NCI-H1048 (cell line): ENCODE measurements at places on chromosomes 2 and 18.

DNA sequence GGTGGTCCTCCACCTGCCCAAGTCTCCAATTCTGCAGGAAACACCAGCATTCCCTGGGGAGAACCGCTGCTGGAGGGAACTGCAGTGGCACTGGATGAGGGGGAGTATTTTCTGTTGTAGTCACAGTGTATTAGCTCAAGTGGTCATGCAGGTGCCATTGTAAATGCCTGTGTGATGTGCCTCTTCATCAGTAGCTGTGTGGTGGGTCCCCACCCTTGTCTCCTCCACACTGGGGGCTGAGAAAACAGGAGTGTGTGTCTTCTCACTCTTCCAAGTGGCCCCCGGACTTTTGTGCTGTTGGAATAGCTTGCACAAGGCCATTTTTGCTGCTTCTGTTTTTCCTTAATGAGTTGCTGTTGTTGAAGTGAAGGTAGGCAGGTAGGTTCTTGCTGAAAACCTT lies 8.7 kb downstream of the NCK2 start:
- no peak for DNase-seq

DNA sequence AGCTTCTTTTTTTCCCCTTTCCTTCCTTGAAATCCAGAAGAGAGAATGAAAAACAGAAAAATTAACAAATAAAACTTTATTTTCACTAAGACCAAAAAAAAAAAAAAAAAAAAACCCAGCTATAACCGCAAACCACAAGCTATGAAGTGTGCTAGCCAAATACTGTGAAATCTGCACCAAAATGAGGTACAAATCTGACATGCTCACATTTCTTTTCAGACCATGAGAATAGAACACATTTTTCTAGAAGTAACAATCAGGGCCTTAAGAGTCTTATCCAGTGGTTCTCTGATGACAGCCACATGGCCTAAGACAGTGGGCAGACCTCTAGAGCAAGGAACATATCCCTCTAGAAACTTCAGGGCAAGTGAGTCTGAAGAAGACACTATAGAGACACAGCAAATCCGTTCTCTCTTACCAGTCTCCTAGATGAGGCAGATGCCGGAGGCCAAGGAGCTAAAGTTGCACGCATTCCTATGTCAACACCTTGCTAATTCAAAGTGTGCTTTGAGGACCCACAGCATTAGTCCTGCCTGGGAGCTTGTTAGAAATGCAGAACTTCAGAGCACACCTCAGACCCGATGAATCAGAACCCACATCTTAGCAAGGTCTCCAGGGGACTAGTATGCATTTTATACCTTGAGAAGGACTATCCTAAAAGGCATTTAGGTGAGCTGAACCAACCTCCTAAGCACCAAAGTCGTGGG lies 317.1 kb downstream of the MYCN start:
- no peak for DNase-seq

GRCh38 chr2:99881901-99882591 lies 260.3 kb downstream of the AFF3 start:
- no peak for DNase-seq

DNA sequence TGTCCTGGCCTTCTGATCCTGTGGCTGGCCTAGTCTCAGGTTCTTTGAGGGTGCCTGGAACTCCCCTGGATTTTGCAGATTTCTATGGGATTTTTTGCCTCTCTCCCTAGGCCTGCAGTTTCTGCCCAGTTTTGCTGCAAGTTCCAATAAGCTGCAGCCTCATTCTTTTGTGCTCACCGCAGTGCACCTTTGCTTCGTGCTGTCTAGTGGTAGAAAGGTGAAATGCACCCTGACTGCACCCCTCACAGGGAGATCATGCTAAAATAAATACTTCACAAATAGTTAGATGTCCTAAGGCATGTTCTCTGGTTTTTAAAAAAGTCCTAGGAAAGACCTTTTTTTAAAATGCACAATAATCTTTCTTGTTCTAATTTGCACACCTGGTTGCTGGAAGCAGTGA lies 72.5 kb downstream of the GNAL start:
- no peak for DNase-seq

DNA sequence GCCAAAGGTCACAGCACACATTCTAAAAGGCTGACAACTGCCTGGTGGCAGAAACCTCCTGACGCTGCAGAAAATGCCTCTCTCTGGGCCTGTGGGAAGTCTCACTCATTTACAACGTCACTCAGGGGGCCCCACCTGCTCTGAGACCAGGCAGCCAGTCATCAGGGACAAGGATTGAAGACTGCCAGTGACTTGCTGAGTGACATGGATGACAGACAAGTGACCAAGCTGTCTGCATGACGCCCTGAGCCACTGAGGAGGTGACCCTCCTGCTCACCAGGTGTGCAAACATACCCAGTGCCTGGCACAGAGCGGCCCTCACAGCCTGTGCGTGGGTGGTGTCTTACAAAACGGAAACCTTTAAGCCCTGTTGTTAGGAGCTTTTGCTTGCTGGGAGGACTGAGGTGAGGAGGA lies 392.4 kb downstream of the TNS1 start:
- DNase-seq, result no peak

GRCh38 chr18:57466745-57467409 lies 31.7 kb downstream of the ONECUT2 start:
- no peak for DNase-seq

- no peak for DNase-seq
Measured at GRCh38 chr2:20579866-20580265, 71.0 kb downstream of the HS1BP3 start.

DNA sequence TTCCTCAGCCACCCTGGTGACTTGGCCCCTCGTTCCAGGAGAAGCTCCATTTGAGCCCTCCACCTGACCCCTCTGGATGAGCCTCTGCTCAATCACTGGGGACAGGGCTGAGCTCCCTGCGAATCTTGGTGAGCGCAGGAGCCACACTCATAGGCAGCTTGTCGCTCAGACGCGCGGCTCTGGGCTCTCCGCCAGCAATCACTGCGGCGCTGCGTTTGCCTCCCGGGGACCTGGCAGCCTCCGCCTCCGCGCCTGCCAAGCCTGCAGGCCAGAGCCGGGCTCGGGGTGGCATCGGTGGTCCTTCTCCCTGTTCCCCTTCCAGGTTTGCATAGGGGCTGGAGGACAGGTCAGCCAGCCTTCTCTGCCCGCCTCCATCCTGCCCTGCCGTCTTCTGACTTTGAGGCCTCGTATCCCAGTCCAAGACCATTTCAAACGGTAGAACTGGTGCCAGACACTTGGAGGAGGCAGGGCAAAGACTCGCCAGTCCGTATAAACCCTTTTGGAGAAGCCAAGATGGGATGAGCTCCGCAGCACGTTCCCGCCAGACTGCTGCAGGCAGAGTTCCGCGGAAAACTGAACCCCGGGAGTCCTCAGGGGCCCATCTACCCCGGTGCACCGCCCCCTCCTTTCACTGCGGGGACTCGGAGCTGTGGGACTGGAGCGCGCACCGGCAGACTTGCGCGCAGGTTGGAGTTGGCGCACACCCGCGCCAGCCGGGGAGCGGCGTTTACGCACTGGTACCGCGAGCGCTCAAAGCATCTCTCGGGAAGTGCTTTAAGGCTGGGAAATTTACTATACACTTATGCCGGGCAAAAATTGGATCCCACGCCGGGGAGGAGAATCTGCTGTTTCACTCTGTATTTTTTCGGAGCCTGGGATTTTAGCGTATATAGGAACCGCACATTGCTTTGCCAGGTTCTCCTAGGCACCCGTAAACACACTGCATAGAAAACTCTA lies 1.1 kb upstream of the TACR1 start:
- DNase-seq, result no peak

DNA sequence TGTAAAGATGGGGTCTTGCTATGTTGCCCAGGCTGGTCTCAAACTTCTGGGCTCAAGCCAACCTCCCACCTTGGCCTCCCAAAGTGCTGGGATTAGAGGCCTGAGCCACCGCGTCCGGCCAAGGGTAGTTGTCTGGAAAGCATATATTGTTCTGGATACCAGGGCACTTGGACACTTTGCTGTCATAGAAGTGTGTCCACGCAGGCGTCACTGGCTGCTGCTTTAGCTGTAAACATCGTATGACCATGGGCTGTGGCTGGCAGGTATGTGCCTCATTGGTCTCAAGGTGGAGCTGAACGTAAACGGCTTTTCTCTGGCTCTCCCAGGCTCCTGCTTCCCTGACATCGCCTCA lies 3.2 kb upstream of the GPR35 start:
- no peak for DNase-seq
